Kidney epithelial cell (primary cell): ENCODE measurements at places on chromosomes 2 and 18. TPM values are rescaled to one million over a fixed set of nuclear protein-coding genes. Genes with fewer than 3 reads are reported as not detected.

SP5 gene
- 0.62 TPM in 1 of 2 replicates, not detected in the other for total RNA-seq

CYP27A1 gene
- total RNA-seq: 25.3 and 32.0 TPM in 2 replicates

RNMT gene
- 46.3 and 49.3 TPM in 2 replicates for total RNA-seq

TMEM131 gene
- total RNA-seq: 16.4 and 16.8 TPM in 2 replicates

MOGAT1 gene
- not detected in 2 replicates for total RNA-seq

MYOM1 gene
- 0.04 and 0.34 TPM in 2 replicates for total RNA-seq

GRCh38 chr2:75788902-75789301, 78.2 kb upstream of the GCFC2 start:
- DNase-seq: no peak

DNA sequence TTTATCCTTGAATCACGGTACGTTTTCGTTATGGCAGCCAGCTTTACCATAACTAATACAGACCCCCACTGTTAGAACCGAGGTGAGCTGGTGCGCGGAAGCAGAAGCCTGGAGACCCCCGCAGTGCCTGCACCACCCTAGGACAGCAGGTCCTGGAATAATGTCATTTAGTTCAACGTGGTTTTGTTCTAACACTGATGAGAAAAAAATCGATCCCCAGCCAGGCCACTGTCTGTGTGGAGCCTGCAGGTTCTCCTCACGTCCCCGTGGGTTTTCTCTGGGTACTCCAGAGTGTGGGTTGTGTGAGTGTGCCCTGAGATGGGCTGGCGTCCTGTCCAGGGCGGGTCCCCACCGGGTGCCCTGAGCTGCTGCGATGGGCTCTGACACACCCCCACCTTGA, 69.9 kb upstream of the ST3GAL5 start:
- no peak for DNase-seq

DNA sequence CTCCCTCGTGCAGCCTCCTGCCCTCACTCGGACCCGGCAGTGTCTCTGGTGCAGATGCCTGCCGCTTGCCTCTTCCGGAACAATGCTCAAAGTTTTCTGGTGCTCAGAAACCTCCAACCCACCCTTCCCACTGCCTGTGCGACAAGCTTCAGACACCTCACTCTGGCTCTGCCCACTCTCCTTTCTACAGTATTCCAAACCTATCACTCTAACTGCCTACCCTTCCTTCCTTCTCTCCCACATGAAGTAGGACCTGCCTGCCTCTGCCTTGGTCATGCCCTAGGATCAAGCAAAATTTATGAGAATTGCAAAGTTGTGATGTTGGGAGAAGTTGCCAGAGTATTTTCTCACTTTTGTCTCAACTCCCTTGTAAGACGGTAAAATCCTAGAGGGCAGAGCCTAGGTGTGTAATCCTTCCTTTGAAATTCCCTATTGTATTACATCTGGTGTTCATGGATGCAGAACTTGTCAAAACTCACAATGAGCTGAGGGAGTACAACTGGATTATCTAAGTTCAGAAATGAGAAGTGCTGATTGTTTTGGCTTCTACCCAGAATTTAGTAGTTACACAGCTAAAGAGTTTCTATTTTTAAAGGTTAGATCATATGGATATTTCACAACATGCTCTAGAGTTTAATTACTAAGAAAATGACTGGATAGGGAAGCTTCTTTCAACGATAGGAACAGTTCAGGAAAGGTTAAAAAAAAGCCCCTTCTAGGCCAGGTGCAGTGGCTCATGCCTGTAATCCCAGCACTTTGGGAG, 7.2 kb downstream of the NPC1 start:
- no peak for DNase-seq

DNA sequence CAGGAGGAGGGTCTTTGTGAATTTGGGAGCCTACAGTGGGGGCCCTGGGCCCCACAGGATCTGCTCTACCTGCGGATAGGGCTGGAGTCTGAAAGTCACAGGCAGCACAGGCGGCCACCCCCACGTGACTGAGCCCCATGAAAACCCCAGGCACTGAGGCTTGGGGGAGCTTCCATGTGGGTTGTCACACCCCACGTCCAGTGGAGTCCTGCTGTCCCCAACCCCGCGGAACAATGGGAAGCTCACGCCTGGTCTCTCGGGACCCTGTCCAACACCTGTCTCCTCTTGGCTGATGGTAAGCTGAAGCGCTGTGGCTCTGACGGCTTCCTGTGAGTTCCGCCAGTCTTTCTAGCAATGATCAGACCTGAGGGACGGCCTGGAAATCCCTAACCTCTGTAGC, 85.8 kb downstream of the PTGR3 start:
- no peak for DNase-seq

- no peak for DNase-seq
These were observed 10.7 kb downstream of the CXCR1 start for GRCh38 chr2:218155953-218156479.

DNA sequence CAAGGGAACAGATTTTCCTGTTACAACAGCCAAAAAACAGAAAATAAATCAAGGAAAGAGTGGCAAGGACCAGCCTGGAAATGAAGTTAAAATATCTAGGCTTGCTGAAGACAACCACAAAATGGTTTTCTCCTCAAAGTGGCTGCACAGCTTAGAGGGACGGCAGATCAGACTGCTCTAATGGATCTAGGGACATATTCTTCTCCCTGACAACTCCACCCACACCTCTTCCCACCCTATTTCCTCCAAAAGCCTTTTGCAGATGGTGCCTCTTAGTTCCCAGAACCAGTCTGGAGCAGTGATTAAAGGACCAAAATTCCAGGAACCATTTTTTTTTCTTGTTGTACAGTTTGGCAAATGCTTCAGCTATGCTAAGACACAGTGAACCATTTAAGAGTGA, 220.2 kb upstream of the SIX2 start:
- no peak for DNase-seq

DNA sequence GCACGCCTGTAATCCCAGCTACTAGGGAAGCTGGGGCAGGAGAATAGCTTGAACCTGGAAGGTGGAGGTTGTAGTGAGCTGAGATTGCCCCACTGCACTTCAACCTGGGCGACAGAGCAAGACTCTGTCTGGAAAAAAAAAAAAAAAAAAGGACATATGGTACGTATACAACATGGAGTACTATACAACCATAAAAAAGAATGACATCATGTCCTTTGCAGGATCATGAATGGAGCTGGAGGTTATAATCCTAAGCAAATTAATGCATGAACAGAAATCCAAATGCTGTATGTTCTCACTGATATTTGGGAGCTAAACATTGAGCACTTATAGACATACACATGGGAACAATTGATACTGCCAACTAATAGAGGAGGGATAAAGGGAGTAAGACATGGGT, 99.3 kb upstream of the KCNJ3 start:
- DNase-seq: no peak

- no peak for DNase-seq
These were observed 512.2 kb downstream of the SATB2 start for GRCh38 chr2:198945496-198945895.

DNA sequence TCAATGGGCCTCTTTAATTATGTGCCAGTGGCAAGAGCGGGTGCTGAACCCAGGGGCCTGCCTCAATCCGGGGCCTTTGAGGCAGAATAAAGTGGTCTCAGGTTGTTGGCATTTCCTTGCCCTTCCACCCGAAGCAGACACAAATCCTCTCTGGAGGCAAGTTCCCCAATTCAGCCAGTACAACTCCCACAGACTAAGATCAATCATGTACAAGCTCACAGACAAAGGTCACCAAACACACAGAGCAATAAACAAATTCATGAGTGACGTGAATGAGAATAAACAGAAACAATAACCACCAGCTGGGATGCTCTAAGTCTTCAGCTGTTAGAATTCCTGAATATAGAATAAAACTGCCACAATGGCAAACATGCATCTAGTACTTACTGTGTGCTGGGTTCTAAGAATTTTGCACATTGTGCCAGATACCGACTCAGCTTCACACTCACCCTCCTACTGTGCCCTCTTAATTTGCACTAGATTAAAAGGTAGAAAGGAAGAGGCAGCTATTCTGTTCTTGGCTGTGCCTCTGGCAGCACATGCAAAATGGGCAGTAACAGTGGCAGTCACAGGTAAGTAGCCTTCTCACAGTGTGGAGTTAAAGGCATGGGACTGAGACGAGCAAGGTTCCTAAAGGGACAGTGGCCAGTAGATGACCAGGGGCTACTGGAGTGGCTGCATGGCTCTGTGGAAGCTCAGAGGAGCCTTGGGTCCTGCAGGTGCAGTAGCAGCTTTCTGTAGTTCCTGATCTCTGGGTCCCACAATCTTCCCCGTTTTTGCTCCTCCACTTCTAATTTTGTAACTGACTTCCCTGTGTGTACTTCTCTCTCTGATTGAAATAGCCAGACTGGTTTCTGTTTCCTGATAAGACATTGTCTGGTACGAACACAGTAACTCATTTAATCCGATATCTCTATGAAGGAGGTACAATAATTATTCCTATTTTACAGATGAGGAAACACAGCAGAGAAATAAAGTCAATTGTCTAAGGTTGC, 34.6 kb upstream of the IL1B start:
- DNase-seq: no peak

- DNase-seq: no peak
These were observed 313.0 kb upstream of the SLC39A10 start for GRCh38 chr2:195343942-195344530.

DNA sequence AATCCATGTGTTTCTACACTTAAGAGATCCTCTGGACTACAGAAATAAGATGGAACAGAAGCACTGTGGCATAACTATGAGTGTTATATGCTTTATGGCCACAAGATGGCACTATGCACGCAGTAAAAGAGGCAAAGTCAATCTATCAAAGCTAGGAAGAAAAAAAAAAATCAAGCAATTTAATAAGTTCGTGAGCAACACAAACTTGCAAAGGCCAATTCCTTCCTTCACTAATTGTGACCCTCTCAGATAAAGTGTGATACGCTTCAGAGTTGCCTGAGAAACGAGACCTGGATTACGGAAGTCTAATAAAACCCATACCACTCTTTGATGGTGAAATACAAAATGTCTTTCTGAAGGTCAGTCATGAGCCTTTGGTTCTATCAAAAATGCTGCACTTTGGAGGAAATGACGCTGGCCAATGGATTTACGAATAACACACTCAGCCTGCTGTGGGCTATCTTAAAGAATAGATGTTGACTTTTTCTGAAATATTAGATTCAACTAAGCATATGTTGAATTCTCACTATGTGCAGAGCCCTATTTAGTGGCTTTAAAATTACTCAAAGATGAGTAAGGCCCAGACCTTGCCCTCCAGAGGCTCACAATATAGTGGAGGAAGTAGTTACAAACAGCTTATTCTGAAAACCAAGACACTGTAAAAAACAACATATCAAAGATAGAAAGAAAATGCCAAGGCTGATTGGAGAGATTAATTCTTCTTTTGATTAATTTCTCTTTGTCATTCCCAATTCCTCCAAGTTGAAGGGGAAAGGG, 35.5 kb upstream of the TTR start:
- peak; percentile 23 for DNase-seq

GRCh38 chr2:218895759-218896500, 15.3 kb downstream of the WNT10A start:
- no peak for DNase-seq

DNA sequence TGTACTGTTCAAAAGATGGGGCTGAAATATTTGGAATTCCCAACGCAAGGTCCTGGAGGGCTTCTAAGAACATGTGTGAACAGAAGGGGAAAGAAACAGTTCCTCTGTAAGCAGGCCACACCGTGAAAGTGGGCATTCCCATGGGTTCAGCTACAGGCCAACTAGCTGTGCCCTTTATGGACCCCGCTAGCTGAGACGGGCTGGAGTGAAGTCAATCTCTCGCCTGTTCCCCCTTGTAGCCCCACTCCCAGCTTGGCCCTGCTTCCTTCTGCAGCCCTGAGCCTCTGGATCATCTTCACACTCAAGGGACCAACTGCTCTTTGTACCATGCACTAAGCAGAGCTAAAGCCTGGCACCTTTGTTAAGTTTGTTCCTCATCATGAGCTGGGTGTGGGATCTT, 55.4 kb downstream of the POLR1A start:
- DNase-seq: no peak

DNA sequence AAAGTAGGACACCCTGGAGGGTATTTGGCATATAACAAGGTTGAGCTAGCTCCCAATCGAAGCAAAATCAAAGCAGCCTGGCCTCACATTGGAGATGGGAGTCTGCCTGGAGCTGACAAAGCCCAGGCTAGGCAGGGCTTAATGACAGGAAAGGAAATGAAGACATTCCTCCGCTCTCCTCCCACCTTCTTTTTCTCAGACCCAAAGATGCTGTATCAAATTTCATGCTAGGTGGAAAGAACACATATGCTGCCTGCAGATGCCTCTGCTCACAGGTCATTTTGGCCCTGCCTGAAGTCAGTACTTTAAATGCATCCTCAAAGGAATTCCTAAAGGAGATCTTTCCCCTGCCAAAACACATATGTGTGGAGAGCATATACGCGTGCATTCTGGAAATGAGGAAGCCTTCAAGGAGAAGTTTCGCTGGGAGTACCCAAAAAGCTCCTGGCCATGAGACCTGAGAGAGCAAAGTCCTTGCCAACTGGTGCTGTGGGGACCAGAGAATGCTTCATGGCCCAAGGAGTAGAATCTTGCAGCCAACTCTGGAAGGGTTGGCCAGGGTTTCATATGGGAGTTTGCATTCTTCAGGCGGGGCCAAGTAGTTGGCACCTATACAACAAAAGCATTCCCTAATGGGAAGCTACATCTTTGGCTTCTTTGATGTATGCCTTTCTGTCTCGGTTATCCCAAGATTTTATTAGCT, 88.0 kb downstream of the AQP4 start:
- DNase-seq: no peak

GRCh38 chr18:74679679-74680076, 82.0 kb downstream of the ZNF407 start:
- DNase-seq: no peak

- DNase-seq: no peak
These were observed 94.0 kb downstream of the MCFD2 start for GRCh38 chr2:46821600-46821999.

DNA sequence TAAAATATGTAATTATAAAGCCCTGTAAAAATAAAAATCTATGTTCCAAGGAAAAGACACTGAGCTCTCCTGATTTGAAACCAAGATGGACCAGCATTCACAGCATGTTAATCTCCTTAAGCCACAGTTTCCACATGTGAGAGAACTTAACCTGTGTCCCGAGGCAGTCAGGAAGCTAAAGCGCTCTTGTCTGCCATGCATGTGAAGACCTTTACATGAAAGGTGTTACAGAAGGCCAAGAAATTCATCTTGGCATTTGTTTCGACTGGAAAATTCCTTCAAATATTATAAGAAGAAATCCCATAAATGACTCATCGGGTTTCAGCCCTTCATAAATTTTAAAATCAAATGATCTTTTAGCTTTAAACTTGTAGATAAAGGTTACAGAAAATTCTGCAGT, 328.6 kb downstream of the CDH2 start:
- DNase-seq: no peak

DNA sequence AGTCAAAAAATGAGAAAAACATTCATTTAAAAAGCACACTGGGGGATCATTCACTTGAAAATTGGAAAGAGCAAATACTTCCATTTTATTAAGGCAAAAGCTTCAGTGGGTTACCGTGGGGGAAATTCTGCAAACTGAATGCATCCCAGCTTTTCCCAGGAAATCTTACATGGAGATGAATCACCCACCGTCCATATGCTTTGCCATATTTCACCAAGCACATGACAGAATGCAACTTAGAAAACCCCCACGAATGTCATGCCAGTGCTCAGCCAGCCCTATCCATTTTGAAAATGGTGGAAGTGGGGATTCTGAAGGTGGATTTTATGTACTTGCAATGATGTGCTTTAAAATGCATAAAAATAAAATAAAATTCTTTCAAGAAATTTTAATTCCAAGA, 485.5 kb upstream of the ID2 start:
- no peak for DNase-seq
